ENCODE measurements at places on chromosomes 4 and X. TPM values are rescaled to one million over a fixed set of nuclear protein-coding genes. Genes with fewer than 3 reads are reported as not detected.
A peak's percentile ranks its signal among the peaks of the same experiment; 100 is the strongest.

P2RY4 gene
- polyA plus RNA-seq: 0.05 TPM

BTC gene
- polyA plus RNA-seq: 0.36 TPM

CXXC4 gene
- polyA plus RNA-seq: 2.5 TPM

- no peak for DNase-seq
Measured at GRCh38 chr4:99857307-99857706, 36.9 kb downstream of the LAMTOR3 start.

GRCh38 chrX:77603635-77604336 lies 156.6 kb downstream of the FGF16 start:
- DNase-seq: no peak

DNA sequence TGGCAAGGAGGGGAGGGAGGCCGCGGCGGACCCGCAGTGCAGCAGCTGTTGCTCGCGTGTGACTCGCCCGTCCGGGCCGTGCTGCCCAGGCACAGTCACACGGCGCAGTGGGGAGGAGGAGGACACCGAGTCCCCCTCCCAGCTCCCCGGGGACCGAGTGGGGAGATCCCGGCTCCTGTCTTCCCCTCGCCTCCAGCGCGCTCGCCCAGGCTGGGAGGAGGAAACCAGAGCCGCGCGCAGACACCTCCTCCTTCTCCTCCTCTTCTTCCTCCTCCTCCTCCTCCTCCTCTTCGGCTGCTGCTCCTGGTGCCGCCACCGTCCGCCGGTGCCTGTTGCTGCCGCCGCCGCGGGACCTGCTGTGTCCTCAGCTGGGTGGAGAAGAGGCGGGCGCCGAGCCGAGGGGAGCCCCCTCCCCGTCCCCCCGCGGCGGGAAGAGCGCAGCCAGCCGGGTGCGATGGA lies at the start of gene TBC1D1:
TBC1D1 (plus strand) TSS at position 284 of the 459 bp plus-strand sequence. CDS start 11,012 bp downstream, outside the sequence.
- DNase-seq: peak; percentile 62

DNA sequence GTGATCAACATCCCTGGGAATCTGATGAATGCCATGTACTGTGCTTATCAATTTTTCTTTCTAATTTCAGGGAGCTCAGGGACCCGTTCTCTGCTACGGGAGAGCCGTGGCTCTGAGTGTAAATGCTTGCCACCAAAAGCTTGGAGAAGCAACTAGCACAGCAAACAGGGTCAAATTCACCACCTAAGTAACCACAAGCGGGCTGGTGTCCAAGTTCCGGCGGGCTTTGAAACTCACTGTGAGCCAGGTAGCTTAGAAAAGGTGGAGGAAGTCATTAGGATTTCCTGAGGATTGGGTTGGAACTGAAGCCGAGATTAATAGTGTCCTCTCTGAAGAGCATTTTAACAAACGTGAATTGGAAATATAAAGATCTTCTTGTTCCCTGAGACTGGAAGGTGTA lies 87.2 kb downstream of the CLDN34 start:
- no peak for DNase-seq
